Immature natural killer cell (primary cell): ENCODE measurements at places on chromosomes 6 and 20. TPM values are rescaled to one million over a fixed set of nuclear protein-coding genes. Genes with fewer than 3 reads are reported as not detected.
A peak's percentile ranks its signal among the peaks of the same experiment; 100 is the strongest.

- no peak for DNase-seq
These were observed 593 bp downstream of the DNMT3B start for GRCh38 chr20:32762754-32763201.

Gene PPP1R14C
- polyA plus RNA-seq, result 0.38 TPM

DNA sequence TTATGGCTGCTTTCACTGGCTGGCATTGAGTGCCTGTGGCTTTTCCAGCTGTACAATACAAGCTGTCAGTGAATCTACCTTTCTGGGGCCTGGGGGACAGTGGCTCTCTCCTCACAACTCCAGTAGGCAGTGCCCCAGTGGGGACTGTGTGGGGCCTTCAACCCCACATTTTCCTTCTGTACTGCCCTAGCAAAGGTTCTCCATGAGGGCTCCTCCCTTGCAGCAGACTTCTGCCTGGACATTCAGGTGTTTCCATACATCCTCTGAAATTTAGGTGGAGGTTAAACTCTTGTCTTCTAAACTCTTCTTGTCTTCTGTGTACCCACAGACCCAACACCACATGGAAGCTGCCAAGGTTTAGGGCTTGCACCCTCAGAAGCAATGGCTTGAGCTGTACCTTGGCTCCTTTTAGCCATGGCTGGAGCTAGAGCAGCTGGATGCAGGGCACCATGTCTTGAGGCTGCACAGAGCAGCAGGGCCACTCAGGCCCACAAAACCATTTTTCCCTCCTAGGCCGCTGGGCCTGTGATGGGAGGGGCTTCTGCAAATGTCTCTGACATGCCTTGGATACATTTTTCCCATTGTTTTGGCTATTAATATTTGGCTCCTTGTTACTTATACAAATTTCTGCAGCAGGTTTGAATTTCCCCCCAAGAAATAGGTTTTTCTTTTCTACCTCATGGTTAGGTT lies 9.6 kb downstream of the PEX7 start:
- no peak for DNase-seq

- DNase-seq, result no peak
These were observed 114.7 kb upstream of the BACH2 start for GRCh38 chr6:90411292-90411781.

Gene PRND
- not detected for polyA plus RNA-seq

GRCh38 chr20:14199111-14199510 lies 138.3 kb downstream of the FLRT3 start:
- no peak for DNase-seq

GRCh38 chr6:96963809-96964208 lies 39.3 kb downstream of the KLHL32 start:
- no peak for DNase-seq

- no peak for DNase-seq
These were observed 327.5 kb downstream of the SYNE1 start for GRCh38 chr6:152309648-152310047.

DNA sequence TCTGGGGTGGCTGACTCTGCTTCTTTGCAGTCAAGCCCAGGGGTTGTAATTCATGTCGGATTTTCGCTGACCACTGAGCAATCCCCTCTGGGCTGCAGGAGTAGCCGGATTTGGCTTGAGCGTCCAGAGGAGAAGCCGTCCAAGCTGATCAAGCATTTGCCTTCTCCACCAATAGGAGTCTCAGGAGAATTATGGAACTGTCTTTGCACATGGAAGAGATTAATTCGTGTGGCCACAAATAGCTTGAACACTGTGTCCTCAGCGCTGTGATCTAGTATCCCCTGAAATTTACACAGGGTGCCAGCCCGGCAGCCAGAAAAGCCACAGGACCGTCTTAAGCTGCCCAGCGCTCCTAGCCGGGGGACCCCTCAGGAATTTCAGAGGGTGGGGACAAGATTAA lies 37.1 kb downstream of the EYA2 start:
- DNase-seq, result no peak

Gene PRPH2
- polyA plus RNA-seq, result 0.08 TPM

- DNase-seq, result no peak
These were observed 8.0 kb downstream of the KCNS1 start for GRCh38 chr20:45092898-45093297.

DNA sequence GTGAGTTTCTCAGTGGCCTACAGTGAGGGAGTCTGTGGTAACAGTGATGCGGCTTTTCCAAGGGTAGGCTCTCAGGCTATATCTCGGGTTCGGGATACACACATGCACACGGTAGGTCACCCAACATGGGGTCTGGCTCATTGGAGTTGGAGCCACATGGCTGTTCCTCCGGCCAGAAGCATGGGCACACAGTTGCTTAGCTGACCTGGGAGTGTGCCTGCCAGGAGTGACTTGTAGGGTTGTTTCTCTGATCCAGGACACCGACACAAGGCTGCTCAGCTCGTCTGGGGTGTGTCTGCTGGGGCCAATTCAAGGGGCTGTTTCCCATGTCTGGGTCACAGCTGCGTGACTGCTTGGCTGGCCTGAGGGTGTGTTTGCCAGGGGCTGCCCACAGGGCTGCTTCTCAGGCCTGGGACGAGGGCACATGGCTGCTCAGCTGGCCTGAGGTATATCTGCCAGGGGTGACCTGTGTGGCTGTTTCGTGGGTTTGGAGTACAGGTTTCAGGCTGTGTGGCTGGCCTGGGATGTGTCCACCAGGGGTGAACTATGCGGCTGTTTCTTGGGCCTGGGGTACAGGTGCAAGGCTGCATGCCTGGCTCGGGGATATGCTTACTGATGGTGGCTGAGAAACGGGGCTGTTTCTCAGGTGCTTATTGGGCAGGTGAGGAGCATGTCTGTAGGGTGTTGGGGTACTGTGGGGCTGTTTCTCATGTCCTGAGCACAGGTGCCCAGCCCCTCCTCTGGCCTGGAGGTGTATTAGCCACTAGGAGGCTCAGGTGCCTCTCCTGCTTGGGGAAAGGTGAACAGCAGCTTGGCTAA lies 15.2 kb downstream of the KIF25 start:
- no peak for DNase-seq

GRCh38 chr6:16418151-16418550 lies 179.8 kb downstream of the GMPR start:
- DNase-seq, result no peak

GRCh38 chr6:31479933-31480535 lies 17.9 kb upstream of the MICB start:
- no peak for DNase-seq

DNA sequence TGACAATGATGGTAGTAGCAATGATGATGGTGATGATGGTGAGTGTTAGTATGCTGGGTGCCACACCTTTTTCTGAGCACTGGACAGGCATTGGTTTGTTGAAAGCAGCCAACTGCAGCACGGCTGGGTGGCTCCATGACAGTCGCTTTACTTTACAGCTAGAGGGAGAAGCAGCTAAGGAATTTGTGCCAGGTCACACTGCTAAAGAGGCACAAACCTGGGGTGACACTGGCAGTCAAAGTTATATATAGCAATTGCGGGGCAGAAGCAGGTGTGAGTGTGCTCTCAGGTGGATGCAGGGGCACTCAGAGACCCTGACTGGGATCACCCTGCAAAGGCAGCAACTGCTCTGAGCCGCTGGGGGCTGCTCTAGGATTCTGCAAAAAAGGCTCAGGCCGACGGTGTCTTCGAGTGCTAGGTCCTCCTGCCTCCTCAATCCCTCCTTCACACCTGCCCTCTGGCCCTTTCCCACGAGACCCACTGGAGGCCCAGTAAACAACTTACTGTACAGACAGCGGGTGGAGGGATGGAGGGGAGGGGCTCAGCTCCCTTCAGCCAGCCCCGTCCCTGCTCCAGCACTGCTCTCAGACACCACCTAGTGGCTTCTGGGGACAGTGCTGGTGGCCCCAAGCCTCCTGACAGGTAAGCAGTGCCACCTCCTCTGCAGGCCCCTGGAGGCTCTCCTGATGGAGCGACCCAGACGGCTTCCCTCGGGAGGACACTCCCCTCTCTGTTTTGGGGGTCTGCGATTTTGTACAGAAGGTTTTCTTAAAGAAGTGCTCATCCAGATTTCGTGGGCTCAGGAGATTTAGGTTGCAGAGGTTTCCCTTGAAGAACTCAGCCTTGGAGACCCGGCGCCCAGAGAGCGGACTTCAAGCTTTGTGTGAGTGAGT lies 4.4 kb upstream of the RPS21 start:
- DNase-seq, result peak; percentile 65

DNA sequence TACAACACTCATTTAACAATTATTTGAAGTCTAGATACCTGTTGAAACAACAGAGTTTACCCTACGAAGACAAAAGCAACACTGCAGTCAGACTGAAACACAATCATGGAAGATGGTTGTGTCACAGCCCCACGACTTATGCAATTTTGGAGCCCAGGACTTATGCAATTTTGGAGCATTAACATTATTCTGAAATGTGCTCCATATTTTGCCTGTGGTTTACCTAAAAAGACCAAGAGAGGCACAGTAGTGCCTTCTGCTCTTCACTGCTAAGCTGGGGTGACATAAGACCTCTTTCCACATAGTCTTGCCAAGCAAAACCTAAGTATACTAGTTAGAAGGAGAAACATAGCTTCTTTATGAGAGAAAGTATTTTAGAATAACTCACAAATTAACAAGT lies 216.5 kb downstream of the PTPRK start:
- no peak for DNase-seq

Gene SSR1
- polyA plus RNA-seq, result 207 TPM
